ENCODE measurements at places on chromosomes 7 and 10. TPM values are rescaled to one million over a fixed set of nuclear protein-coding genes. Genes with fewer than 3 reads are reported as not detected.

Gene PARD3
- polyA plus RNA-seq = 5.0 TPM

Gene LBX1
- polyA plus RNA-seq = not detected

Gene CCL26
- 7.1 TPM for polyA plus RNA-seq

Gene MYO1G
- 0.26 TPM for polyA plus RNA-seq

Gene SLC13A1
- not detected for polyA plus RNA-seq

Gene LRRD1
- not detected for polyA plus RNA-seq

Gene UPK3B
- not detected for polyA plus RNA-seq

Gene ZNF316
- 15.5 TPM for polyA plus RNA-seq

Gene SAMD9L
- 0.32 TPM for polyA plus RNA-seq

Gene ADRA2A
- not detected for polyA plus RNA-seq

Gene OR2A7
- not detected for polyA plus RNA-seq

Gene HABP2
- 0.05 TPM for polyA plus RNA-seq

Gene INHBA
- polyA plus RNA-seq = not detected

Gene ZNF488
- 0.04 TPM for polyA plus RNA-seq

Gene PAXIP1
- 37.9 TPM for polyA plus RNA-seq

Gene RPEL1
- polyA plus RNA-seq = not detected

Gene MBL2
- polyA plus RNA-seq = not detected

Gene GPR26
- not detected for polyA plus RNA-seq

Gene IFIT1B
- polyA plus RNA-seq = not detected

Gene AGMO
- 0.85 TPM for polyA plus RNA-seq

Gene METTL27
- 0.35 TPM for polyA plus RNA-seq

Gene CRHR2
- polyA plus RNA-seq = not detected

Gene PRPS1L1
- polyA plus RNA-seq = 0.08 TPM

Gene TMEM236
- polyA plus RNA-seq = 0.13 TPM

Gene HNRNPF
- 390 TPM for polyA plus RNA-seq

Gene SPOCK2
- polyA plus RNA-seq = 0.12 TPM

Gene STEAP1
- polyA plus RNA-seq = 6.8 TPM

Gene PBLD
- 2.9 TPM for polyA plus RNA-seq

Gene PUS7
- polyA plus RNA-seq = 60.7 TPM

Gene PRSS37
- not detected for polyA plus RNA-seq

Gene CEP55
- 15.2 TPM for polyA plus RNA-seq

Gene CROT
- 3.7 TPM for polyA plus RNA-seq

Gene RBP4
- polyA plus RNA-seq = not detected

Gene FAM25C
- polyA plus RNA-seq = not detected

Gene FKBP9
- 10.9 TPM for polyA plus RNA-seq

Gene GRM8
- polyA plus RNA-seq = not detected

Gene TMEM72
- polyA plus RNA-seq = not detected

Gene BAMBI
- 13.2 TPM for polyA plus RNA-seq

Gene SPDYE16
- polyA plus RNA-seq = not detected

Gene SPDYE8
- polyA plus RNA-seq = not detected

Gene TUBB8
- not detected for polyA plus RNA-seq

Gene AS3MT
- polyA plus RNA-seq = 0.58 TPM

Gene OGDHL
- polyA plus RNA-seq = 1.5 TPM

Gene MINDY3
- 14.7 TPM for polyA plus RNA-seq

Gene GPR15LG
- polyA plus RNA-seq = not detected

All from K562 (cell line).